Aorta (tissue), 5 donors: ENCODE measurements at places on chromosomes 11 and 22. TPM values are rescaled to one million over a fixed set of nuclear protein-coding genes. Genes with fewer than 3 reads are reported as not detected.

OR4D5 gene
- not detected for total RNA-seq

KRTAP5-11 gene
- not detected for total RNA-seq

C11orf54 gene
- 26.3 TPM for total RNA-seq

PATE2 gene
- total RNA-seq, result not detected

PLAAT4 gene
- 12.4 TPM for total RNA-seq

SEPTIN3 gene
- total RNA-seq, result 0.63 TPM

GNG3 gene
- total RNA-seq, result not detected

RAB3IL1 gene
- 45.2 TPM for total RNA-seq

BIRC3 gene
- 19.3 TPM for total RNA-seq

TENM4 gene
- total RNA-seq, result 4.7 TPM

PRR33 gene
- not detected for total RNA-seq
